ENCODE measurements at places on chromosomes 7 and 10. TPM values are rescaled to one million over a fixed set of nuclear protein-coding genes. Genes with fewer than 3 reads are reported as not detected.

Gene CPEB3
- 2.4 TPM for polyA plus RNA-seq

Gene SPDYE2B
- polyA plus RNA-seq: not detected

Gene CFAP43
- polyA plus RNA-seq: not detected

Gene VPS26A
- 32.2 TPM for polyA plus RNA-seq

Gene ITGB8
- polyA plus RNA-seq: not detected

Gene ZNF789
- polyA plus RNA-seq: 6.3 TPM

Gene GOT1
- 11.5 TPM for polyA plus RNA-seq

Gene CPA1
- not detected for polyA plus RNA-seq

Gene LRRC4
- polyA plus RNA-seq: 0.09 TPM

Gene LEP
- not detected for polyA plus RNA-seq

Gene GIMAP4
- polyA plus RNA-seq: 2.2 TPM

GRCh38 chr10:30422981-30423654, 10.9 kb upstream of the MAP3K8 start:
- DNase-seq: no peak

DNA sequence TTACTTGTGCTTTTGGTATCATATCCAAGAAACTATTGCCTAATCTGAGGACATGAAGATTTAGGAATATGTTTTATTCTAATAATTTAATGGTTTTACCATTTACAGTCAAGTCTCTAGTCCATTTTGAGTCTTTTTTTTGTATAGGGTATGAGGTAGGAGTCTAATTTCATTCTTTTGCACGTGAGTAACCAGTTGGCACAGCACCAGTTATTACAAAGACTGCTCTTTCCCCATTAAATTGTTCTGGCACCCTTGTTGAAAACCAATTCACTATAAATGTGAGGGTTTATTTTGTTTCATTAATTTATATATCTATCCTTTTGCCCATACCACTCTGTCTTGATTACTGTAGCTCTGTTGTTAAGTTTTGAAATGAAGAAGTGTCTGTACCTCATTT, 381.6 kb downstream of the SUGCT start:
- no peak for DNase-seq

DNA sequence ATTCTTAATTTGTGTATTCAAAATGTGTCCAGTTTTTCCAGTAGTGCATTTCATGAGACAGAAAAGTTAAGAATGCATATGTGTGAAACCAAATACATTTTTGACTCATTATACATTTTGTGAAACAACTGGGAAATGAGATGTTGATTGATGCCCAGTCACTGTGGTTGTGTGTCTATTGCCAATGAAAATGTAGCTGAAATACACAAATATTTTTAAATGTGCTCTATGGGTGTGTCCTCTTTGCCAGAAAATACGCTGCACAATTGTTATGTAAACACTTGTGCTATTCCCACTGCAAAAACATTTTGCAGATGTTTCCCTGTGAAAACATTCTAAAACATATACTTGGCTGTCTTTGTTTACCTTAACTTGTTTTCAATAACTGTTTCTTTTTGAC, 395.2 kb downstream of the TFEC start:
- no peak for DNase-seq

DNA sequence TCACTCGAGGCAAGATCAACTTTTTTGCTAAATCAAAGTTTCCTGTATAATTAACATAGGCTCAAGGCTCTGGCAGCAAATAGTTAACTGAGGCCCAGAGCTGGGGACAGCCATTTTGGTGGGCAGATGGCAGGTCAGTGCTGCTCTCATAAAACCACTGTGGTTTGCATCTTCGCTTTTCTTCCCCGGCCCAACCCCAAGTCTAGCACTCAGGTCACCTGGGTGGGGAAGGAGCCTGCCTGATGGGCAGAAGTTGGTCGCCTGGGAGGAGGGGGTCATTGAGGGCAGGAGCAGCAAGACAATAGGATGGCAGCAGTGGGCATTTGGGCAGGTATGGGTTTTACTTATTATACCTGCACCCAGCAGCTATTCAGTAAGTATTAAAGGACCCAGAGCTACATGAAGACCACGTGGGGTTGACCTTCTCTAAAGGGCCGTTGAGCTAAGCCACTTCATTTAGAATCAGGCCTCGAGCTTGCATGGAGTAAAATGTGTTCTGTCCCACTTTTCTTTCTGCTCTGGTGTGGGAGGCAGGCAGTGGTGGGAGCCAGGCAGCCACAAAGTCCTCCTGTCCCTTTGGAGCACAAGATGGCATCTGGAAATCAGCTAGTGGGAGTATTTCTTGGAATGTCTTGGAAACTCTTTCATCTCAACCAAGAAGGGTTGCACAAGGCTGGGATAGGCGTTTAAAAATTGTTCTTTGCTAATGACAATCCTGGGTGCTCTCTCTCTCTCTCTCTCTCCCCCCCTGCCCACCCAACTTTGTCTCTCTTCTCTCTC, 133.4 kb downstream of the SPAG6 start:
- no peak for DNase-seq

- no peak for DNase-seq
Measured at GRCh38 chr7:37988721-37989650, 68.5 kb downstream of the EPDR1 start.

- DNase-seq: no peak
Measured at GRCh38 chr10:61301575-61301974, 151.6 kb downstream of the TMEM26 start.

GRCh38 chr7:2359610-2360009, 5.0 kb downstream of the EIF3B start:
- no peak for DNase-seq

- no peak for DNase-seq
Measured at GRCh38 chr7:150993511-150993910, 2.7 kb downstream of the NOS3 start.

GRCh38 chr10:99435986-99436638, 5.7 kb upstream of the GOT1 start:
- DNase-seq: peak; percentile 48

- peak; percentile 5 for DNase-seq
Measured at GRCh38 chr7:37765872-37766525, 82.4 kb upstream of the NME8 start.

- no peak for DNase-seq
Measured at GRCh38 chr7:149832332-149833041, 5.7 kb upstream of the ZNF862 start.

DNA sequence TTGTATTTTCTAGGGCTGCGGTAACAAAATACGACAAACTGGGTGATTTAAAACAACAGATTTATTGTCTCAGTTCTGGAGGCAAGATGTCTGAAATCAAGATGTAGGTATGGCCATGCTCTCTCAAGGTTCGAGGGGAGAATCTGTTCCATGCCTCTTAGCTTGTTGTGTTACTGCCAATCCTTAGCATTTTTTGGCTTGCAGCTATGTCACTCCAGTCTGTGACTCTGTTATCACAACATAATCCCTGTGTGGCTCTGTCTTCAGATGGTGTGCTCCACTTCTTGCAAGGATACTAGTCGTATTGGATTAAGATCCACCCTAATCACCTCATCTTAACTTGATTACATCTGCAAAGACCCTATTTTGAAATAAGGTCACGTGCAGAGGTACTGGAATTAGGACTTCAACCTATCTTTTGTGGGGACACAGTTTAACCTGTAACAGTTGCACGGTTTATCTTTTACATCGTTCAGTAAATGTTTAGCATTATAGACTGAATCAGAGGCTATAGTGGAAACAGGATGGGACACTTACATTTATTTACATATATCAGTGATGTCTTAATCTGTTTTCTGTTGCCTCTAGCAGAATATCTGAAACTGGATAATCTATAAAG, 3.1 kb downstream of the C1GALT1 start:
- no peak for DNase-seq

DNA sequence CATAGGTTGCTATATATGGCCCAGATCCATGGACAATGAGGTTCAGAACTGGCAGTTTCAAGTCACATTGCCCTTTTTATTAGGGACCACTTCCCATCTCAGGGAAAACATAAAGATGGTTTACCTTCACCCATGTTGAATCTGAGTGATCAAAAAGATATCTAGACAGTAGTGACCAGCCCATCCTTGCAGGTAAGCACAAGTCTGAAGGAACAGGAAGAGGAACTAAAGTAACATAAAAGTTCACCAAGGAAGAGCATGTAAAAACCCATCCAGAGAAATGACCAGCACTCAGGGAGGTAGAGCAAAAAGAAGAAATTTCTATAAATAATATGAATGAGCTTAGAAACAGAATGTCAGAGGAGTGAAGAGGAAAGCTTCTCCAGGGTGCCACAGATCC, 382.5 kb downstream of the PARD3 start:
- DNase-seq: no peak

Measured in naive B cell (primary cell).